Stimulated activated memory B cell treated with anti-CD40 and anti-IgM and Interleukin-4, amounts not matched to agents 10 μg/mL and 1 μg/mL and 100 μg/mL, for 72 hours (primary cell): ENCODE measurements at places on chromosomes 2 and 18.

DNA sequence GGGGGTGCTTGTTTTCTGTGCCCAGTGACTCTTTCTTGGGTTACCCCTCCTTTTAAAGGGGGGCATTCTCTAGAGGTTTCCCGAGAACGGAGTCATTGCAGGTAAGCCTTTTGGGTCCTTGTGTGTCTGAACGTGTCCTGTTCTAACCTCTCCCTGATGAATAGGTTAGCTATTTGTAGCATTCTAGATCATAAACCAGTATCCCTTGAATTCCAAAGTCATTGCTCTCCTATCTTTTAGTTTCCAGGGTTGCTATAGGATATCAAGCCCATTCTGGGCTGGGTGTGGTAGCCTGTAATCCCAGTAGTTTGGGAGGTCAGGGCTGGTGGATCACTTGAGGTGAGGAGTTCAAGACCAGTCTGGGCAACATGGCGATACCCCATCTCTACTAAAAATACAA lies 65.9 kb upstream of the YWHAQ start:
- no peak for ATAC-seq

- ATAC-seq, result no peak
Measured at GRCh38 chr18:40925071-40925541, 1029.9 kb upstream of the PIK3C3 start.

- peak; percentile 41 for ATAC-seq
Measured at GRCh38 chr2:102418421-102418961, 4.5 kb upstream of the IL18RAP start.

DNA sequence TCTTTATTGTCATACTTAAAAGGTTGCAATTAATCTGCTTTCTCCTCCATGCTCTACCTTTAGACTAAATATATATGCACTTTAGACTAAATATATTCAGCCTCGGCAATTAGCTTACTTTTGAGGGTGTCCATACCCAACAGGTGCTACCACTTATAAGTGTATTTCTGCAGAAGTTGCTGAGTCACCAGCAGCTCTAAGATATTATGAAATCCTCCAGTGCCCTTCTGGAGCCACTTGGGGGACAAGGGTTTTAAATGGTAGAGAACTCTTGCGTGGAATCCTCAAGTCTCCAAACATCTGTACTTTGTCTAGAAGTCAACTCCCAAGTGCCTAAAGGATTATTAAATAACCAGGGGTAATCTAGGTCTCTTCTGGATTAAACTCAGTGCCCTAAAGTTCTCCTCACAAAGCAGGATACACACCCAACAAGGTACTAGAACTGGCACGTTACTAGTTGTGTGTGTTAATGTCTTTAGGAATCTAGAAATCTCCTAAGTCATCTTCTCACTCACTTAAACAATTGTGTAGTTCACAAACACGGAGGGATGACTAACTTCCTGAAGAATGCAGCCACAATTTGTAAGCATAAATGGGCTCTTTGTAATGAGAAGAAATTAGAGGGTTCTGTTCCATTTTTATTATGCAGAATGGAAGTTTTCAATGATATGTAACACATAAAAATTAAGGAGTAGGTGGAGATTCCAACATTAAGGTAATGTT lies 159.7 kb downstream of the CD226 start:
- no peak for ATAC-seq

DNA sequence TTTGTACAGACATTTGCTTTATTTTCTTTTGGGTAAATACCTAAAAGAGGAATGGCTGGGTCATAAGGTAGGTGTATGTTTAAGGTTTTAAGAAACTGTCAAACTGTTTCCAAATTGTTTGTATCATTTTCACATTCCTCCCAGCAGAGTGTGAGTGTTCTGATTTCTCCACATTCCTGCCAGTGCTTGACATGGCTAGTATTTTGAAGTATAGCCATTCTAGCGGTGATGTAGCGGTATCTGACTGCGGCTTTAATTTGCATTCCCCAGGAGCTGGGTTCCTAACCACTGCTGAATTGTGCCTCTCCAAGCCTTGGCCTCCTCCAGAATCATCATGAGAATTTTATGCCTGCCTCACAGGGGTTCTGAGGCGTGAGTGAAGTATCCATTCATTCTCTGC lies 61.8 kb upstream of the ARL4C start:
- ATAC-seq, result no peak

GRCh38 chr2:44616667-44617155 lies 255.0 kb downstream of the CAMKMT start:
- peak; percentile 86 for ATAC-seq

- no peak for ATAC-seq
Measured at GRCh38 chr2:103365071-103365470, 603.2 kb downstream of the TMEM182 start.

- no peak for ATAC-seq
Measured at GRCh38 chr2:234967201-234967869, 15.5 kb downstream of the SH3BP4 start.

- ATAC-seq, result no peak
Measured at GRCh38 chr2:191018643-191019119, 4.7 kb upstream of the STAT1 start.

DNA sequence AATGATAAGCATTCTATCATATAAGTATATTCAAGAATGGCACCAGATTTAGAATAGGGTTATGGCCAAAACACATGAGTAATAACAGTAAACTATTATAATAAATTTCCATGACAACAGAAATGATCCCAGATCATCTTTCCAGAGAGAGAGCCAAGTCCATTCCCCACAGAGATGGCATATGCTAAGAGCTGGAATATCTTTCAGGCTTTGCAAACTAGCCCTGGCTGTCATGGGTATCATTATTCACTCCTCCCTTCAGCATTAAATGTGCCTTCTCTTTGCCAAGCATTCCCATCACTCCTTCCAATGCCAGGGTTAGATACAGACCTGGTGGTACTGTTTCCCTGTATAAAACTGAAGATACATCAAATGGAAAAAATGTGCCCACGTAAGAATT lies 10.9 kb downstream of the FEZ2 start:
- ATAC-seq, result no peak

GRCh38 chr2:45622336-45623075 lies 11.4 kb upstream of the SRBD1 start:
- ATAC-seq, result no peak
